ENCODE measurements at places on chromosomes 6 and 20.
A peak's percentile ranks its signal among the peaks of the same experiment; 100 is the strongest.

DNA sequence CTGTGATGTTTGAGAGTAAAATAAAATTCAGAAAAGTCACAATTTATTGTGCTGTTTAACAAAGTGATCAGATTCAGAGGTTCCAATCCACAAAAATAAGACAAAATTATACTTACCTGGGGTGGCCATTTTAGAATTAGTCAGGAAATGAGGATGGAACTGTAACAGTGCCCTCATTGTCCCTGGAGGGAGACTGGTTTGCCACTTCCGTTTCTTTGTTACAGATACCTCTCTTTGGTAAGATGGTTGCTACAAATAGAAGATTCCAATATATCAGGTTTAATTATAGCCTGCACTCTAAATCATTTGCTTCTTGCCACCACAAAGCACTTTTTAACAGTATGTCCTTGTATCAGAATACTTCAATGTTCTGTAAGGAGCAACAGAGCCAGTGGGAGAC, 95.6 kb downstream of the CTNNBL1 start:
- DNase-seq, result no peak

DNA sequence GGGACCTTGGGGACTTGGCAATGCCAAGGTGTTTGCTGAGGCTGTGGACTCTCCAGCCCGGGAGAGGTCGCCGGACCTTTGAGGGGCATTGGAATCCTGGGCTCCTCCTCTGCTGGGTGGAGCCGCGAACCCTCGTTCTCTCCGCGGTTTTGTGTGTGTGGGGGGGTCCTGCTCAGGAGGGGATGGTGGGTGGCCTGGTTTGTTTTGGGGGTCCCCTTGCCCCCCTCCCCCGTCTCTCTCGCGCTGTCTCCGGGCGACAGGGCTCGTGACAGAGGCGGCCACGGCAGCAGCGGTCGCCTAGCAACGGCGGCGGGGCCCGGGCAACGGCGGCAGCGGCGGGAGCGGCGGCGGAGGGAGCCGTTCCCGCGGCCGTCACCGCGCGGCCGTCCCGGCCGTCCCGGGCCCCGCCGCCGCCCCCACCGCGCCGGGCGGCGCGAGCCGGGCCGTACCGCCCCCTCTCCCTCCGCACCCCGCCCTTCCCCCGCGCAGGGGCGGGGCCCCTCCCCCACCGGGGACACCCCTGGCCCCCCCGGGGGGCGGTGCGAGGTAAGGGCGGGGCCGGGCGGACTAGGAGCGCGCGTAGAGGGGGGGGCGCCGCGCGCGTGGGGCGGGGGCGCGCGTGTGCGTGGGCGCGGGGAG, 7.8 kb downstream of the SYNGAP1 start:
- no peak for DNase-seq

DNA sequence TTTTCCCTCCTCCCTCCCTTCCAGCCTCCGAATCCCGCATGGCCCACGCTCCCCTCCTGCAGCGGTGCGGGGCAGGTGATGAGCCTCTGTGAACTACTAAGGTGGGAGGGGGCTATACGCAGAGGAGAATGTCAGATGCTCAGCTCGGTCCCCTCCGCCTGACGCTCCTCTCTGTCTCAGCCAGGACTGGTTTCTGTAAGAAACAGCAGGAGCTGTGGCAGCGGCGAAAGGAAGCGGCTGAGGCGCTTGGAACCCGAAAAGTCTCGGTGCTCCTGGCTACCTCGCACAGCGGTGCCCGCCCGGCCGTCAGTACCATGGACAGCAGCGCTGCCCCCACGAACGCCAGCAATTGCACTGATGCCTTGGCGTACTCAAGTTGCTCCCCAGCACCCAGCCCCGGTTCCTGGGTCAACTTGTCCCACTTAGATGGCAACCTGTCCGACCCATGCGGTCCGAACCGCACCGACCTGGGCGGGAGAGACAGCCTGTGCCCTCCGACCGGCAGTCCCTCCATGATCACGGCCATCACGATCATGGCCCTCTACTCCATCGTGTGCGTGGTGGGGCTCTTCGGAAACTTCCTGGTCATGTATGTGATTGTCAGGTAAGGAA, at the start of gene OPRM1:
OPRM1 (plus strand) TSS at position 10 of the 612 bp plus-strand sequence; CDS start at position 315, 305 bp downstream.
- DNase-seq, result peak; percentile 4

DNA sequence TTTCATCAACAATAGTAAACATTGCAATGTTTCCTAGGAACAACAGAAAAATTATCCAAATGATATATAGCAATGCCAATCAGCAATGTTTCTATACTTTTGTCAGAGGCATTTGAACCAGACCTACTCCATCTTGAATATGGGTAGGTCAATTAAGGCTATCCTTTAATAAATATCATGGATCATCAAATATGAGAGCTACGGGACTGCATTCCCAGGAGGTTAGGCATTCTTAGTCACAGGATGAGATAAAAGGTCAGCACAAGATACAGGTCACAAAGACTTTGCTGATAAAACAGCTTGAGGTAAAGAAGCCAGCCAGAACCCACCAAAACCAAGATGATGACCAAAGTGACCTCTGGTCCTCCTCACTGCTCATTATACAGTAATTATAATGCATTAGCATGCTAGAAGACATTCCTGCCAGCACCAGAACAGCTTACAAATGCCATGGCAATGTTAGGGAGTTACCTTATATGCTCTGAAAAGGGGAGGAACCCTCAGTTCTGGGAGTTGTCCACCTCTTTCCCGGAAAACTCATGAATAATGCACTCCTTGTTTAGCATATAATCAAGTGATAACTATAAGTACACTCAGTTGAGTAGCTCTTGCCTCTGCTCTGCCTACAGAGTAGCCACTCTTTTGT, 8.6 kb upstream of the SERPINB6 start:
- DNase-seq, result peak; percentile 63

DNA sequence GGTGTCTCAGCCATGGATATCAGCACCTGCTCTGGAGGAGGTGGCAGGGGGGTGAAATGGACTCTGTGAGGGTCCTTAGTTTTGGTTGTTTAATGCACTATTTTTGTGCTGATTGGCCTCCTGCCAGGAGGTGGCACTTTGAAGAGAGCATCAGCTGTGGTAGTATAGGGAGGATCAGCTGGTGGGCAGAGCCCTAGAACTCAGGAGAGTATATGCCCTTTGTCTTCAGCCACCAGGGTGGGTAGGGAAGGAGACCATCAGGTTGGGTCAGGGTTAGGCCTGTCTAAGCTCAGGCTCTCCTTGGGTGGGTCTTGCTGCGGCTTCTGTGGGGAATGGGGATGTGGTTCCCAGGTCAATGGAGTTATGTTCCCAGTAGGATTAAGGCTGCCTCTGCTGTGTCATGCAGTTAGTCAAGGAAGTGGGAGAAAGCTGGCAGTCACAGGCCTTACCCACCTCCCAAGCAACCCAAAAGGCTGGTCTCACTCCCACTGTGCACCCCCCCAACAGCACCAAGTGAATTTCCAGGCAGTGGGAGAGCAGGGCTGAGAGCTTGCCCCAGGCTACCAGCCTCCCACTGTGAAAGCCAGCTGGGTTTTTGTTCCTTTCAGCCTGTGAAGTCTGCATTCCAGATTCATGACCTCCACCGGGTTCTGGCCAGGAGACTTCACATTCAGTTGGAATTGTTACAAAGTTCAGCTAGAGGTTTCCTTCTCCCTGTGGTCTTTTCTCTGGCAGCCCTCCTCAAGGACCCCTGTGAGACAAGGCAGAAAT, 5.7 kb upstream of the OSTM1 start:
- peak; percentile 40 for DNase-seq

- no peak for DNase-seq
Measured at GRCh38 chr6:24966381-24966780, 30.6 kb upstream of the RIPOR2 start.

- DNase-seq, result no peak
Measured at GRCh38 chr6:108108374-108108773, 33.8 kb upstream of the OSTM1 start.

GRCh38 chr6:2940010-2940850, 31.1 kb downstream of the SERPINB6 start:
- no peak for DNase-seq

GRCh38 chr6:16764188-16764950, 3.1 kb upstream of the ATXN1 start:
- DNase-seq, result peak; percentile 65

- no peak for DNase-seq
Measured at GRCh38 chr20:35610833-35611427, 4.7 kb upstream of the SPAG4 start.

DNA sequence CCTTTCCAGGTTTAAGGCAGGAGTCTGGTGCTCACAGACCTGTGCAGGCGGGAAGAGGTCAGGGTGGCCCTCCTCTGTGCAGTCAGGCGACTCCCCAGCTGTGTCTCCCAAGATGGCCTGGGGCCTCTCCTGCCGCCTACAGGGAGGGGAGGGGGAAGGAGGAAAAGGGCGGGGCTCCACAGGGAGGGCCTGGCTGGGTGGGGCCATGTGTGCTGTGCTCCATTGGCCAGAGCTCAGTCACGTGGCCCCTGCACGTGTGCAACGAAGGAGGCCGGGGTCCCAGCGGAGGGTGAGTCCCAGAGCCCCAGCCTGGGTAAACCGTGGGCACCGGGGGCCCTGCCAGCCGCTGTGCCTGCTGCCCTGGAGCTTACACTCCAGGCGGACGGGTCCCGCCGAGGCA, 211.6 kb downstream of the ZDHHC14 start:
- DNase-seq, result no peak

- DNase-seq, result no peak
Measured at GRCh38 chr6:153062516-153062915, 60.0 kb upstream of the MTRF1L start.

DNA sequence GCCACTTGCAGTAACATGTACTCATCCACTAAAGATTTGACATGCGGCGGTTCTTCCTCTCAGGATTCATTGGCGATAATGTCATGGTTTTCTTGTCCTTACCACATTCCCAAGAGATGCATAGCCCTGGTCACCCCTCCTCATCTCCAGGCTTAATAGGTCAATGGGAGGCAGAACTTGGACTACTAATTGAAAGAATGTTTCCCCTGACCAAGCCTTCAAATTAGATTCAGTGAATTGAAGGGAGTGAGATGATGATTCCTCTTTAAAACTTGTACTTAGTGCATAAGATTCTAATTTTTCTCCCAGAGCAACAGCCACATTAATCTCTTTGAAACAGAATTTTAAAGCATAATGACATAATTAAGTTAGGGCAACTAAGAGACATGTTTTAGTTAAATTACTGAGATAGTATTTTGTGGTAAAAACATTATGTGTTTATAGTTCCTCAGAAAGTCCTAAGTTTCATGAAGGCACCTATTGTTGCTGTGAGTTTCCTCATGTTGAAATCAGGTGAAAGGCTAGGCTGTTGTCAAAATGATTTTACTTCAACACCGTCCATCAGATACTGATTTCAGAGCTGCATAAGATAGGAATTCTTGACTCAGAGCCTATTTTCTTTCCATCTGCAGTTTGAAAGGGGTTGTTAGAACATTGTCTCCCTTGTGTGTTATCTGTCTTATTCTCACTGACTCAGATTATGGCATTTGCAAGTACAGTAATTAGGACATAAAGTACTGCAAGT, 48.5 kb downstream of the STK4 start:
- peak; percentile 79 for DNase-seq

DNA sequence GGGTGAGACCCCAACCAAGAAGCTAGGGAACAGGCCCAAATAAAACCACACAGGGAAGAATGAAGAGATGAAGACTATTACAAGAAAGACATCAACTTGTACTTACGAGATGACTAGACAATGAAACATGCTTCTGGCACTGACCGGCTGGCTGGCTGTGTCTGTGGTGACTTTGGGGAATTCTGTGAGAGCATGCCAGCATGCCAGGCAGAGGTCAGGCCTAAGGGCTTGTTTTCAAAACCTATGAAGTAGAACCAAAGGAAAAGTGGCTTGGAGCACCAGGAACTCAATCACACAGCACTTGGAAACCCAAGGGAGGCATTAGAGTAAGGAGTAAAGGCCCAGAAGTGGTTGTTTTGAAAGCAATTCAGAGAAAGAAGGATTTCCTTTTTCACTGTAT, 28.4 kb upstream of the GSTA3 start:
- DNase-seq, result peak; percentile 16

DNA sequence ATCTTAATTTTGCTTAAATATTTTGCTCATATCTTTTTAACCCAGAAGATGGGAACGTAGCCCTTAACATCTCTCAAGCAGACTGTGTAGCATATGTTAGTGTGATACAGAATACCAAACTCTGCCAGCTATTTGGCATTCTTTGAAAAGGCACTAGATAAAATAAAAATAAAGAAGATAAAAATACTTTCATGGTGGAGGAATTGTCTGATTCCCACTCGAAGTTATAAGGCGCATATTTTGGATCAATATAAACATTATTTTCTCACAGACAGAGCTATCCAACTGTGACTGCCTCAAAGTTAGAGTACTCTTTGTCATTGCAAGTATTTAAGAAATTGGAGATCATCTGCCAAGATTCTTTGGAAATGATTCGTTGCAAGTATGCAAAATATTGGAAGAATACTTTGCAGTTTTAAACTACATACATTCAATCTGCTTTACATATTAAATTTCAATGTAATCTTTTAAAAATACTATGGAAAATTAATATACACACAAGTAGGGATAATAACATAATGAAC, 10.8 kb upstream of the EEF1E1 start:
- peak; percentile 11 for DNase-seq

GRCh38 chr6:38119516-38119915, 300.0 kb downstream of the ZFAND3 start:
- no peak for DNase-seq

- no peak for DNase-seq
Measured at GRCh38 chr6:154086510-154086909, 47.5 kb downstream of the OPRM1 start.

DNA sequence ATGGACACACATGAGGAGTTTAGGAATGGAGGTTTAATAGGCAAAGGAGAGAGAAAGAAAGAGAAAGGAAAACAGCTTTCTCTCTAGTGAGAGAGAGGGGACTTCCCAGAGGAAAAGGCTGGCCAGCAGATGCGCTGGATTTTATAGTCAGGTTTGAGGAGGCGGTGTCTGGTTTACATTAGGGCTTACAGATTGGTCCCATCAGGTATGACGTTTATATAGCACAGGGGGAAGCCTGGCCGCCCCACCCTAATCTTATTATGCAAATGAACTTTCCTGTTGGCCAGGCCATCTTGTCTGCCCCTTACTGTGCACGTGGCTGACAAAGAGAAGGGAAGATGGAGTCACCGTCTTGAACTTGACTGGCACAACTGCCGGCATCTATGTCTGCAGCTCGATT, 86.6 kb upstream of the QKI start:
- no peak for DNase-seq

- no peak for DNase-seq
Measured at GRCh38 chr20:48287021-48287494, 501.8 kb upstream of the SULF2 start.

DNA sequence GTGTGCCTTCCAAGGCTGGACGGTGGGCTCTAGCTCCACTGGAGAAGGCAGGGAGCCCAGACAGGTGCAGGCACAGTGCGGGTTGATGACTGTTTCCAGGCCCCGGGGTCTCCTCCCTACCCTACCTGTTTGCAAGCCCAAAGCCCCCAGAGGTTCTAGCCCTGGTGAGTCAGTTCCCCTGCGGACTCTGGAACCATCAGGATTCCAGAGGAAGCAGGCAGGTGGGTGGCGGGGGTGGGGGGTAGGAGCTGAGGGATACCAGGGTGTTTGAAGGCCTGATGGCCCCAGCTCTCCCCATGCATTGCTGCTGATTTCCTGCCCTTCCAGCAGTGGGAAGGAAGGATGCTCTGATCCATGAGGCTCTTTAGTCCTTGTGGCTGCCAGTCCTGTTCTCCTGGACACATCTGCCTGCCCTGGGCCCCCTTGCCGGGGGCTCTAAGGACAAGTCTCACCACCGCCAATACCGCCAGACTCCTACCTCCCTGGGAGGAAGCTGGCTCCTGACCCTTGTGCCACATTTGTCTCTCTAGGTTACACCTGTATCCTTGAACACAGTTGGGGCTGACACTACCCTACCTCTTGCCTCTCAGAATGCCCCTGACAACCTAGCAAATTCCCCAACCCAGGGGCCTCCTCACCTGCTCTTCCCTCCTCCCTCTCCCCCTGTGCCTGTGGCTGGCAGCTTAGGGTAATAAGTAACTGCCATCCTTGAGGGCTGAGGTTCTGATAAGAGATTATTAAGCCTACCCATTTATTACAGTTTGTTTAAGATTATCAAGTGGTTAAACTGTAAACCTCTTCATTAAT, 21.7 kb downstream of the KCNK5 start:
- DNase-seq, result no peak

Data from astrocyte (in vitro differentiated cells and primary cell).